Epithelial cell of proximal tubule (primary cell): ENCODE measurements at places on chromosomes 5 and 9. TPM values are rescaled to one million over a fixed set of nuclear protein-coding genes. Genes with fewer than 3 reads are reported as not detected.

GRCh38 chr5:140357726-140358093 is 2.3 kb upstream of the SLC4A9 start:
- DNase-seq: no peak

LURAP1L gene
- total RNA-seq: 5.2 and 11.8 TPM in 2 replicates

GRCh38 chr5:127444171-127444570 is 73.3 kb upstream of the PRRC1 start:
- no peak for DNase-seq

GRCh38 chr9:38181232-38181631 is 112.2 kb upstream of the SHB start:
- no peak for DNase-seq

DNA sequence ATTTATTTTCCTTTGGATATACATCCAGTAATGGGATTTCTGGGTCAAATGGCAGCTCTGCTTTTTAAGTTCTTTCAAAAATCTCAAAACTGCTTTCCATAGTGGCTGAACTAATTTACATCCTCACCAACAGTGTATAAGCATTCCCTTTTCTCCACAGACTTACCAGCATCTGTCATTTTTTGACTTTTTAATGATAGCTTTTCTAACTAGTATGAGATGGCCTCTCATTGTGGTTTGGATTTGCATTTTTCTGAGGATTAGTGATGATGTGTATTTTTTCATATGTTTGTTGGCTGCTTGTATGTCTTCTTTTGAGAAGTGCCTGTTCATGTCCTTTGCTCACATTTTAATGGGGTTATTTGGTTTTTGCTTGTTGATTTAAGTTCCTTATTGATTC is 90.0 kb upstream of the HMHB1 start:
- DNase-seq: no peak

TRPM3 gene
- total RNA-seq: not detected in 2 replicates

DNA sequence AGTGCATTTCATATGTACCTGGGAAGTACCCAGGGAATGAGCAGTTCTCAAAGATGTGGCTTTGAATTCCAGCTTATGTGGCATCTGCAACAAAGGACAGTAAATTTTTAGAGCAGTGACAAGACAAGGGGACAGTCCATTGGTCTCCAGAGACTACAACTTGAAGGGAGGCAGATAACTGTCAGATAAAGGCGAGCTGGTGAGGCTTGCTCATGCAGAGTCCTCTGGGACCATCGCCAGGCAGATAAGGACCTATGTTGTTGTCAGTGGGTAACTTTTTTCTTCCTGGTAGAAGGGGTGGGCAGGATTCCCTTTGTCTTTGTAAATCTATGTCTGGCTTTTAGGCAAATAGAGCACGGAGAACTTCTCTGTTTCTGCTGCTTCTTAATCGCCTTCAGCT is 120.2 kb downstream of the ICE1 start:
- no peak for DNase-seq

DNA sequence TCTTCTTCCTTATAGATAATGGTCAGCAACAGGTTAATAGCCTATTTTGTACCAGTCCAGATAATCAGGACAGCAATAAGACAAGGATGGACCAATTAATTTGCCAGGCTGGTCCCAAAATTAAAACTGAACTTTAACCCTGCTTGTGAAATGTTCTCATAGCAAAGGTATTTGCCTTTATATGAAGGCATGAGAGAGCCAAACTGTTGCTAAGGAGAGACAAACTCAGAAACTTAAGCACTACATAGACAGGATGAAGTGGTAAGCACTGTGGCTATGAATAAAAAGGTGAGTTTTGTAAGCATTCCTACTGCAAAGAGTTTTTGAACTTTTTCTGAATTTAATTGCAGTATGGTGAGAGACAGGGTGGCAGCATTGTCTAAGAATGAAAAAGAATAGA is 174.7 kb upstream of the PPP1R2B start:
- no peak for DNase-seq

DNA sequence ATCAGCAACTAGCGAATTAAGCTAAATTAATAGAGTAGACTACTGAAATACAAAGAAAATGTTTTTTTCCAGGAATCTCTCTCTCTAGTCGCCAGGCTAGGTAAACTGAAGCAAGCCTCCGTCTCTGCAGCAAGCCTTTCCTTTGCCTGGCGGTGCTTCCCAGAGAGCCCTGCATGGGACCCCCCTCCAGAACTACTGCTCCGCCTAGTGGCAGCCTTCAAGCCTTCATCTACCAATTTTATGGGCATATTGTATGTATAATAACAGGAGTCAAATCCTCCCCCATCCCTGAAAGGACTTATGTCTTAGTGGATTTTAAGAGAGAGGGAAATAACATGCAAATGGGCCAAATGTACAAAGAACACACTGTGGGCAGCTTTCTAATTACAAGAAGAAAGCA is 241.9 kb downstream of the SAXO1 start:
- no peak for DNase-seq

DNA sequence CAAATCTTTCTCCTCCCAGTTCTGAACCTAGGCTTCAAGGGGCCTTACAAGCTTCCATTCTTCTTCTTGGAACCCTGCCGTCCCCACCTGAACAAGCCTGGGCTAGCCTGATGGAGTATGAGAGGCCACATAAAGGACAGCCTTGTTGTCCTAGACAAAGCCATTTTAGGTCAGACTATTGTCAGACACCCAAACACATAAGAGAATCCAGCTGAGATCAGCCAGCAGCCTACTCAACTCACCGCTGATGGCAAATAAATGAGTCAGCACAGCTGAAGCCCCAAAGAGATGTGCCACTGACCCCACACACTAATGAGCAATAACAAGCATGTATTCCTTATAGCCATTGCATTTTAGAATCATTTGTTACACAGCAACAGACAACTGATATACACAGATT is 33.8 kb downstream of the SVEP1 start:
- DNase-seq: no peak

DNA sequence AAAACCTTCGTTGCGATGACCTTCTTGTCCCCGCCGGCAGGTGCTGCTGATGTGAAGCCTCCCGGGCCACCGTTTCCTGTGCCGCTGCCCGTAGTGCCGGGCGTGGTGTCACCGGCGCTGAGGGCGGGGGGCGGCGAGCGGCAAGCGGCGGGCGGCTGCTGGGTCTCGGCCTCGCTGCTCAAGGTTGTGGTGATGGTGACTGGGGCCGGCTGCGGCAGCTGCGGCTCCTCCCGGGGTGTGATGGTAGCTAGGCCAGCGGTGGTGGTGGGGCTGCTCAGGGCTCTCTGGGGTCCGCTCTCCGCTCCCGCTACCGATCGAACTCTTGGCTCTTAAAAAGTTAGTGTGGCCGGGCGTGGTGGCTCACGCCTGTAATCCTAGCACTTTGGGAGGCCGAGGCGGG is 36.0 kb upstream of the PTPN3 start:
- DNase-seq: no peak

AFAP1L1 gene
- total RNA-seq: 17.2 and 27.2 TPM in 2 replicates

GRCh38 chr5:7087719-7088297 is 308.1 kb upstream of the ADCY2 start:
- DNase-seq: no peak

DNA sequence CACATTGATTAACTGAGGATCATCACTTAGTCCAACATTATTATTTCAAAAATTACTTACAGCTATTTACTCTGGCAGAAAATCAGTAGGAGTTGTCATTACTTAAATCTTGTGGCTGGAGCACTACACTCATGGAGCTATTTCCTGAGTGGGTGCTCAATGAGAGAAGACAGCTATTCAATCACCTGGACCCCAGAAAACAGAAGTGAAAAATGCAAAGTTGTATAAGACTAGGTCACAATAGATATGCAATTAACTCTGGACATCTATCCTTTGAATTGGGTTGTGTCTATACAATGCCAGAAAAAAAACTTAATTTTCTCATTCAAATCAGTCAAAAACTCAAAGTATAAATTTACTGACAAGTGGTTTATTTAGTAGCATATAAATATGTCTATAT is 340.9 kb downstream of the EFNA5 start:
- DNase-seq: no peak

- DNase-seq: no peak
Observed at GRCh38 chr5:95958310-95959014, 3.2 kb downstream of the ELL2 start.

- no peak for DNase-seq
Observed at GRCh38 chr5:59416451-59416850, 477.1 kb downstream of the PDE4D start.

GRCh38 chr9:79325501-79325900 is 246.3 kb upstream of the TLE4 start:
- DNase-seq: peak; percentile 70

GRCh38 chr5:119387945-119388618 is 32.3 kb downstream of the TNFAIP8 start:
- no peak for DNase-seq

DNA sequence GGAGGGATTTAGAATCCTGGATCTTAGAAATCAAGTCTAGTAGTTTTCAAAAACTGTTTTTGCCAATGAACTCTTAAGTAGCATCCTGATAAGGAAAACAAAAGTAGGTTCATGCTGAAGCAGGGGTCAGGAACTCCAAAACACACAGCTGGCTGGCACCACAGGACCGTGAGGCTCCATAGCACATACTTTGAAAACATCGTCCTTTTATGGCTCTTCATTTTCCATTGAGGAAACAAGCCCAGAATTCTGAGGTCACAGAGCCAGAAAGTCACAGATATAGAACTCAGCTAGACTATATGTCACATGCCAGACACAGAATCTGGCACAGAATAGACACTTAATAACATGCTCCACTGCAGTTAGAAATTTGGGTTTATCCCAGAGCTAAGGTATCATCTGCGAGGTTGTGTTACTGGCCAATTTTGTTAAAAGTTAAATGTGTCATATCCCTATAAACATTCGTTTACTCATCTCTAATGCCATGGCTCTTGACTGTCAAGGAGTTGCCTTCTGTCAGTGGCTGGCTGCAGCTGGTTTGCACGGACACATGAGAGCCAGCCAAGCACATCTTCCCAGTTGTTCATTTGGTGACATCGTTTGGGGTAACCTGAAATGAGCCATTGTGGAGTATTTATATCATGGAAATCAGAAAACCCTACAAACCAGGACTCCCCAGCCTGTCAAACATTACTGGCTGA is 58.8 kb downstream of the FAM78A start:
- no peak for DNase-seq

CYLC2 gene
- total RNA-seq: not detected in 2 replicates

DNA sequence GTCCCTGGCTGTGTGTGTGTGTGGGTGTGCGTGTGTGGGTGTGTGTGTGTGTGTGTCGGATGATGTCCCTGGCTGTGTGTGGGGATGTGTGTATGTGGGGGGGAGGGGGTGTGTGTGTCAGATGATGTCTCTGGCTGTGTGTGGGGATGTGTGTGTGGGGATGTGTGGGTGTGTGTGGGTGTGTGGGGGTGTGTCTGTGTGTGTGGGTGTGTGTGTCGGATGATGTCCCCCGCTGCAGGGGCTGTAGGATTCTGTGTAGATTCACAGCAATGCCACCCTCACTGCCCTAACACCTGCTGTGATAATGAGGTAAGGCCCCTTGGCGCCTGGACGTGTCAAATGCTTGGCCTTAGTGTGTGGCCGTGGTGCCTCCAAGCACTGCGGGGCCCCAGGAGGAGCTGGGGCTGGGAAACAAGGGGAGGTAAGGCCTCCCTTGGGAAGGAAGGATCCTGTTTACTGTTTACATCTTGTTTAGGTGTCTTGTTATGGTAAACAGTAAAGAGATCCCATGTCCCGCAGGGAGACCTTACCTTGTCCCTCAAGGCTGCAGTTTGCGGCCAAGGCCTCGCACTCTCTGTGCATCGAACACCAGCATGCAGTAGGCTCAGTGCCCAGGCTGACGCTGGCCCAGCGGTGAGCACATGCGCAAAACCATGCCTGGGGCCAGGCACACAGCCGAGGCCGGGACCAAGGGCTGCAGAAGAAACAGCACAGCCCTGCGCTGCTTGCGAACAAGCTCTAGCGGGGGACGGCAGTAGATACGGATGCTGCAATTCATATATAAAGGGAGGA is 24.1 kb downstream of the AHRR start:
- no peak for DNase-seq

DNA sequence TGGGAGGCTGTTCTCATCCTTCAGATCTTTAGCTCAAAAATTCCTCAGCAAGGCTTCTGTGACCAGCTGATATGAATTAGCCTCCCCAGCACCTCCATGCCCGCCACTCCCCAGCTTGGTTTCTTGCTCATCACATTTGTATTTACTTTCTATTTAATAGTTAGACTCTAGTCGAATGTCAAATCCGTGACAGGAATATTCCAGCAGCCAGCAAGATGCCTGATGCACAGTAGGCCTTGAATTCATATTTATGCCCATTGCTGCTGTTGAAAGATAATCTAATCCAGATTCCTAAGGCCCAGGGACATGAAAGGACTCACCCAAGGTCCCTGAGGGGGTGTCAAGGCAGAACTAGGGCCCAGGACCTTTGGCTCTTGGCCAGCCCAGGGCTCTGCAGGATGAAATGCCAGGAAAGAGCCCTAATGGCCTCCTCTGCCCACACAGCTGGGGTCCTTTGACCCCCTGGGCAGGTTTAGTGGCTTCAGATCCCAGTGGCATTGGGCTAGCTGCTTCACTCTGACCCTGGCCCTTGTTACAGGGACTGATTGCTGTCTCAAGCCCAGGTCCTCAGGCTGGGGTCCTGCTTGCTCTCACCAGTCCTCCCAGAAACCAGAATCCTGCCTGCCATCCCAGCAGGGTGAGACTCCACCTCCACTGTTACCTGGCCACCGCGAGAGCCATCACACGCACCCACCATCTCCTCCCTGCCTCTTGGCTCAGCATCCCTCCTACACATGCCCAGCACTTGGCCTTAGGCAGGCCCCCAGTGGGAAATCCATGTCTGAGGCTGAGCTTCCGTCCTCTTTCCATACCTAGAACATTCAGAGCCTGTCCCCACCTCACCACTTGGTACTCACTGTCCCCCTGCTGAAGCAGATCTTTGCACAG is 7.3 kb downstream of the CSF1R start:
- DNase-seq: no peak

DNA sequence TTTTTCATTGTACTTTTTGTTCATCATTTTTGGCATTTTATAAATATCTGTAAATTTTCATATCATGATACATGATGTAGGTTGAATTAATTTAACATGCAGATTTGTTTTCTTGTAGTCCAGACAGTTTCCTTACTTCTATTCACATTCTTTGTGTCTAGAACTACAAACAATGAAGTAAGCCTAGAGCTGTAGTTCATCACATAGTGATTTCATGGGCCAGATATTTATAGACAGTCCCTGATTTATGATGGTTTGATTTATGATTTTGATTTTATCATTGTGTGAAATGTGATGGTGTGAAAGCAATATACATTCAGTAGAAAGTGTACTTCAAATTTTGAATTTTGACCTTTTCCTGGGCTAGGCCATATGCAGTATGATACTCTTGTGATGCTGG is 139.0 kb downstream of the ARHGEF28 start:
- no peak for DNase-seq

DNA sequence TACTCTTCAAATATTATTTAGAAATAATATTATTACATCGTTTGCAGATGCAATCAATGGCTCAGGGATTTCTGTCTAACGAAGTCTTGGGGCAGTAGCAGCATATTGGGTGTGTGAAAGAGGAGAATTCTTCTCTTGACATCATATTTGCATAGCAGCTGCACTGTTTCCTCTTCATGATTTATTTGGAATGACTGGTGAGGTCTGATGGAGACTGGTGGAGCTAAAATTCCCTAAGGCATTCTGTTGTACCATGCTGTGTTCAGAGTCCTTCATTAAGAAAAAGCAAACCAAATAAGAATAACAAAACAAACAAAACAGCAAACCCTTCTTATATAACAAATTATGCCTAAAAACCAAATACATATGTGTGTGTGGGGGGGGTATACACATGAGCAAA is 177.6 kb downstream of the DIRAS2 start:
- no peak for DNase-seq
